Ovary (tissue), 10 donors: ENCODE measurements at places on chromosomes 5 and 9. TPM values are rescaled to one million over a fixed set of nuclear protein-coding genes. Genes with fewer than 3 reads are reported as not detected.

DNA sequence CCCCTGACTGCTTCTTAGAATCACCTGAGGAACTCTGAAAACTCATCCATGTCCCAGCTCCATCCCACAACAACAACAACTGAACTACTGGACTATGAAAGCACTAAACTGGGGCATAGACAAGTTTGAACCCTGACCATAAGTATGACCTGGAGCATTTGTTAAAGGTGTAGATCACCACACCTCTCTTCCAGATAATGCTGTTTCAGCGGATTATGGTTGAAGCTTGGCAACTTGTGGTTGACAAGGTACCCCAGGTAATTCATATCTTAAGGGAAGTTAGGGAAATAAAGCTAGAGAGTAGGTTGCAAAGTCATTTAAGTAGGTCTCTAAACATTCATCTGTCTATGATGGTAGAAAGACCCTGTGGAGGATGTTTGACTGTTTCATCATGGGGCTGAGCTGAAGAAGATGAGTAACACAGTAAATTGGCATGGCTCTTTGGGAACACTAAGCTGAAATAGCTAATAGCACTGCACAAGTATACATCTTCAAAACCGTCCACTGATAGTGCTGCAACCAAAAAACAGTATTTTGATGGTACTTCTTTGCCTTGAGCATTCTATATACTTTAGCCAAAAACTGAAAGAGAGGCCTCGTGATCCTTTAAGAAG is 80.2 kb downstream of the TMEM174 start:
- DNase-seq, result no peak

DNA sequence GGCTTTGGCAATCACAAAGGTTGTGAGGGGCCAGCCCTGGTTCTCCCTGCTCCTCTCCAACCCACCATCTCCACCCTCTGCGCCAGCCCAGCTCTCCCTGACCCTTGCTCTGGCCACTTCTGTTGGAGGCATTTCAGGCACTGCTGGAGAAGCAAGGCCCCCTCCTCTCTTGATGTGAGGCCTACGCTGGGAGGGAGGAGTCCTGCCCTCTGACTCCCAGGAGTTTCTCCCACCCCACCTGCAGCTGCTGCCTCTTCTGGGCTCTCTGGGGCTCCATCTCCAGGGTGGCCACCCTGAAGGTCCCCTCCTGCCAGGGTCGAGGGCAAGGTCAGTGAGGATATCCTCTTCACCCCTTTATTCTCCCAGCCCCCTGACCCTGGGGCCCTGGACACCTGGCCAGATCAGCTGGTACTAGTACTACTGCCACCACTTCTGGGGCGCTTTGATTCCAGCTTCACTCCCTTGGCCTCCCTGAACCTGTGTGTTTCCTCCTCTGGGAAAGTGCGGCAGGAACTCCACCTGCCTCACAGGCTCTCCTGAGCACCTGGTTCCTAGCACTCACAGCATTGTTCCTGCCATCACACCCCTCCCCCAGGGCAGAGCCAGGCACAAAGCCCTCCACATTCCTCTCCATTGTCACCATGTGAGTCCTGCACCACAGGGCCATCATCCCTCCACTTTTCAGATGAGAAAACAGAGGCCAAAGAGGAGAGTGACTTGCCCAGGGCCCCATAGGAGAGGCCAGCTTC is 23.8 kb upstream of the TDRD7 start:
- DNase-seq, result no peak

- no peak for DNase-seq
These were observed 108.6 kb upstream of the ERCC6L2 start for GRCh38 chr9:95766906-95767305.

DNA sequence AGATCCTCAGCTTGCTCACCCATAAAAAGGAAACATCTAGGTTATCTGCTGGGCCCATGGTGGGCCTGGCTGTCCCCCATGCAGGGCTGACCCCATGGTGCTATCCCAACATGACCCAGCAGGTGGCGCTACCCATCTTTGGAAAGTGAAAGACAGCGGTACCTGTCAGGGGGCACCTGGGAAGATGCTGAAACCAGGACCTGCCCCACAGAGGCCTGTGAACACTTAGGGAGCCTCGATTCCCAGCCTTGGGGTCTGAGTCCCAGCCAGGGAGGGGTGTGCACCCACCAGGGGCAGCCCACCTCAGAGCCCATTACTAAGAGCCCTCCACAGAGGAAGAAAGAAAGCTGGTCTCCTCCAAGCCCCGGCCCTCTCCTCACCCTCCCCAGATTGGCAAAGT is 46.6 kb upstream of the IPPK start:
- peak; percentile 78 for DNase-seq

DNA sequence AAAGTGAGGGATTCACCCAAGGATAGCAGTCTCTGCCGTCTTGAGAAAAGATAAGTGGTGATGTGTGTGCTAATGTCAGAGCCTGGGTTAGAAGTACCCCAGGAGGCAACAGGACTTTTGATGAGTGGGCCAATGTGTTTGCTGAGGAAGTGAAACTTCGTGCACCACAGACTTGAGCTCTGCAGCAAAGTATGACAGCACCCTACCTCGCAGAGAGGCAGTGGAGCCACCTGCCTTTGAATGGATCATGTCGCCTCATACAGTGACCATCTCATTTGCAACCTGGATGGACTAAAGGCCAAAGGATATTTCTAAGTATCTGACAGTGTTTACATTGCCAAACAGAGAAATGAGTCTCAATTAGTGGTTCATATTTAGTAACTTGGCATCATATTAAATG is 593.9 kb upstream of the GRAMD2B start:
- DNase-seq, result no peak

- no peak for DNase-seq
These were observed 107.4 kb upstream of the LARP1 start for GRCh38 chr5:154647761-154648145.

DNA sequence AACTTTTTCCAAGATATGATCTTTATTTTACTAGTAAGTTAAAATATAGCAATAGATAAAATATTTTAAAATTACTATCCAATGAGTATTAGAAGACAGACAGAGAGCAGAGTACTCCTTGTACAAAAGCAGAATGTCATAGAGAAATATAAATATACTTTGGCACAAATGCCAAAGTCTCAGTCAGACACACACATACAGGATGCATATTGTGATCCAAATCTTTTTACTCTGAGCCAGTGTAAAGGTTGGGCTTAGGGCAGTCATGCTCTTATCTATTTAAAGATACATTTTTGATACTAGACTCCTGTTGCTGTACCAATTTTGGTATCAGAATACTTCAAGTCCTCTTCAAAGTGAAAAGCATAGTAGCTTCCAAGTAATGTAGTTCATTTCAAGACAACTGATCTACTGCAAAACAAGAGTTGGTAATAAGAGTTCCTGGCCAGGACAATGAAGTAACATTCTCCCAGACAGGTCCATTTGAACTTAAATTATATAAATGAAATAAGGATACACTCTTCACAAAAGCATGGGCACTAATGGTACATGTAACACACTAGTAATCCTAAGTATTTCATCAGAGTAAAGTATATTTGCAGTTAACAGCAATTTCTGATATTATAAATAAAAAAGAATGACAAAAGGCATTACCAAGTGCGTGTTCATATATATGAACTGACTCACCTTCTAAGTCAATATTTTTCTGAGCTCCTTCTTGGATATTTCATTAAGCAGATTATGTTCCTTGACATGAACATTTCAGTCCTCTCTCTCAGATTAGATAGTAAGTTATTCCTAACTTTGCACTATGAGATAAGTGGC is 10.5 kb downstream of the PFDN1 start:
- no peak for DNase-seq

TUSC1 gene
- total RNA-seq, result 21.4 TPM

FGF10 gene
- 17.5 TPM for total RNA-seq

- DNase-seq, result no peak
These were observed 1548.6 kb downstream of the EFNA5 start for GRCh38 chr5:106121972-106122605.

DNA sequence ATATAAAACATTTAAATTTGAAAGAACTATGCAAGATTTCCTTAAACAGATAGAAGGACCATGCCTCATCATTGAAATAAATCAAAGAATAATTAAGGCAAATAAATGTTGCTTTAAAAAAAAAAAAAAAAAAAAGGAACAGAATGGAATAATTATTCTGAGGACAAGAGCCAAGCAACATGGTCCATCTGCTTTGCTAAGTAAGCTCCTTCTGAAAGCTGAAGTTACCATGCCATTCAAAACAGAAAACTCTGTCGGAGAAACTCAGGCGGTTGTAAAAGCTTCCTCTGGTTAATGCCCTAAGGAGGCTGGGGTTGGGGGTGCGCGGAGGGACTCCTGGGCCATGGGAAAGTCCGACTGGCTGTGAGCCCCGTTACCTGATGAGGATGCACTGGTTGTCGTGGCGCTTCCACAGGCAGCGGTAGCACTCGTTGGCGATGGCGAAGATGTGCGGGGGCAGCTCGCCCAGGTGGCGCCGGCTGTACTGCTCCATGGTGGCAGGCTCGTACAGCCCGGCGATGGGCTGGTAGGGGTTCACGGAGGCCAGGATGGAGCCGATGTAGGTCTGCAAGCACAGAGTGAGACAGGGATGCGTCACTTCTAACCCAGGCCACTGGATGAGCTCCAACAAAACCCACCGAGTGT is 141.7 kb downstream of the MYO10 start:
- no peak for DNase-seq

ARL14EPL gene
- total RNA-seq, result not detected

FOXD4L3 gene
- total RNA-seq, result not detected

DNA sequence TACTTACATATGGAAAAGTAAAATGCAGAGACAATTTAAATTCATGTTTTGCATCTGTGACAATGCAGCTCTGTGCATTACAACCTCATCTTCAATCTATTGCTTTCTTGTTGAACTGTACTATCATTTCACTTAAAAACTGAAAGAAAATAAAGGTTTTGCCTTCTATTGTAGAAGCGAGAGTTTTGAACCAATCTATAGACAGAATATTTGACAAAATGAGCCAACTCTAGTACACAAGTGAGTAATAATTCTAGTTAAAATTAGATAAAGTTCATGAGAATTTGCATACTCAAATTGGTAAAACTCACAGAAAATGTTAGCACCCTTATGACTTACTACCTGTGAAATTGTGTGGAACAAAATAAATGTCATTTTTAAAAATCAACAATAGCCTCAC is 123.7 kb downstream of the EDIL3 start:
- DNase-seq, result no peak

DNA sequence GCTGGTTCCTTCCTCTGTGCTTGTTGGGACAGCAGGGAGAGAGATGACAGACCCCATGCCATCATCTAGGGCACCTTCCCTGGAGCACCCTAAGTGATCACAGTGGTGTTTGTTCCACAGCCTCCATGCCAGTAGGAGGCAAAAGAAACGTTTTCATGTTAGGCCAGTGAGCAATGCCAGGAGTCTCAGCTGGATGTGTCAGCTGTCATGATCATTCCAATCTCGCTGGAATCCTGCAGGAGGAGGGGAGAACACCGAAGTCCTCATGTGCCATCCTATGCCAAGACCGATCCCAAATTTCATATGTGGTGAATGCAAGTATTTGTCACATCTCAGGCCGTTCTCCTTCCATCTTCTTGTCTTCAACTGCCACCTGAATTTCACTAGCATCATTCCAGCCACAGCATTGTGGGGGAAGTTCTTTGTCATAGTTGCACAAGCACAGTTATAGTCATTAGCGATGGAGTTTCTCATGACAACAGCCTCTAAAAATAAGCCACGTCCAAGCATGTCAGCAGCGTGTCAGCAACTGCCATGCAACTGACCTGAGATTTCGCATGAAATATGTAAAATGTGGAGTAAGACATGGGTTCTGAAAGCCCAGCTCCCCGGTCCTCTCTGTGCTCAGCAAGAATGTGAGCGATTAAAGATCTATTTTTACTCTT is 97.2 kb upstream of the DNAH5 start:
- DNase-seq, result no peak

GRCh38 chr9:116323012-116323411 is 169.4 kb downstream of the PAPPA start:
- DNase-seq, result no peak

DNA sequence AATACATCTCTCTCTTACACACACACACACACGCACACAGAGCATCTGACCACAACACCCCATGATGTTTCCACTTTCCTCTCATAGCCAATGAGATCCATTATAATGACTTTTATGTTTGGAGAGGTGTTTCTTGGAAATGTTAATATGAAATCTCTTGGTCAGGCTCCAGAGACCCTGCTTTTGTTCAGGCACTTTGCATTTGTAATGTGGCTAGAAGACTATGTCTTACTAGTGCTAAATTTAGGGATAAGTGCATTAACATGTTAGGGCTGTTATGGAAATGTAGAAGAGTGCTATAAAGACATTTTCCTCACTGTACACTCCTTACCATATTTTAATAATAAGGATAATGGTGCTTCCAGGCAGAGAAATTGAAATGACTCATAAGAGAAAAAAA is 3.8 kb downstream of the CDH9 start:
- DNase-seq, result no peak

RNF38 gene
- total RNA-seq, result 81.3 TPM

GRCh38 chr5:68304421-68305052 is 89.0 kb downstream of the PIK3R1 start:
- no peak for DNase-seq

PGM5 gene
- total RNA-seq, result 24.2 TPM

C9orf153 gene
- 0.30 TPM for total RNA-seq

- no peak for DNase-seq
These were observed 121.5 kb upstream of the RAI14 start for GRCh38 chr5:34534523-34535103.

GRCh38 chr5:66906021-66906420 is 290.6 kb downstream of the CD180 start:
- DNase-seq, result no peak

KCNV2 gene
- total RNA-seq, result not detected

DNA sequence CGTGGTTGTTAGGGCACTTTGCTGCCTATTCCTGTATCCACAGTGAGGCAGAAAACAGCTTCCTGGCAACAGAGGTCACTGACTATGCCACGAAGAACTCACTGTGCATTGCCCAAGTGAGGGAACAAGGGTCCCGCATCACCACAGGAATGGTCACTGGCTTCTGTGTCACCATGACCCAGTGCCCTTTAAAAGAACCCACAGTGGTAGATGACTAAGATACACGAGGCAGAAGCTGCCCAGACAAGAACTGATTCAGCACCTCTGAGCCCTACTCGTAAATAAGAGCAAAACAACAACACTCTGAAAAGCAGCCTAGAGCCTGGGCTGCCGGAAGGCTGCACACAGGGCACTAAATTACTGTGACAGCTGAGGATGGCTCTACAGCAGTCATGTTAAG is 236.6 kb upstream of the RASEF start:
- no peak for DNase-seq

- DNase-seq, result peak; percentile 50
These were observed at the start of gene FBP1 for GRCh38 chr9:94639061-94639998. Gene FBP1, minus strand, starts transcription at chr9:94639518. Its CDS starts 208 bp downstream, at chr9:94639310.

- DNase-seq, result peak; percentile 80
These were observed 10.6 kb upstream of the P4HA2 start for GRCh38 chr5:132238169-132238744.

DNA sequence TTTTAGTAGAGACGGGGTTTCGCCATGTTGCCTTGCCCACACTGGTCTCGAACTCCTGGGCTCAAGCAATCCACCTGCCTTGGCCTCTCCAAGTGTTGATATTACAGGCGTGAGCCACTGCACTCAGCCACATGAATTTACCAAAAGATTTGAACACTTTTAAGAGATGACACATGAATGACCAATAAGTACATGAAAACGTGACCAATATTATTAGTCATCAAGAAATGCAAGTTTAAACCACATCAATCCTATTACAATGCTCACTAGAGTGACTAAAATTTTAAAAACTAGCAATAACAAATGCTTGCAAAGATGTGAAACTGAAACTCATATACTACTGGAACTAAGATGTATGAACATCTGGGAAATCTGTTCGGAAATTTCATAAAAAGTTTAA is 54.3 kb downstream of the NR6A1 start:
- DNase-seq, result no peak
